ENCODE measurements at places on chromosomes 4 and X. TPM values are rescaled to one million over a fixed set of nuclear protein-coding genes. Genes with fewer than 3 reads are reported as not detected.

The RRH gene
- total RNA-seq = not detected

DNA sequence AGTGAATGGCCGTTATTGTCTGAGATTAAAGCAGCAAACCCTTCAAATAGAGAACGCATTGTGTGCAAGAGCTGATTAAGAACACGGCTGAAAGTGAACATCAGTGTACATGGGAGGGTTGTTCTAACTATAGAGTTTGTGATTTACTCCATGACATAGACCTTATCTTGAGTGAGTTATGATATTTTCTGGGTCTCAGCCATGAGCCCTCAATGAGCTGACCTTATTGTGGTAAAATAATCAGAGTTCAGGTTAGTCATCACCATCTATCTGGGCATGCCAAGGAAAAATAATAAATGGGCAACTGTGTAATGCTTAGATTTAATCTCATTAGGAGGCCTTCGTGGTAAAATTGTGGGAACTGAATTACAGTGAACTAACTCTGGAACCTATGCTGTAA is 33.2 kb upstream of the CLDN24 start:
- no peak for DNase-seq

- DNase-seq = no peak
Measured at GRCh38 chr4:142886566-142886965, 40.5 kb upstream of the INPP4B start.

GRCh38 chr4:58225460-58225859 is 1115.3 kb upstream of the IGFBP7 start:
- no peak for DNase-seq

The GAGE12F gene
- not detected for total RNA-seq

- DNase-seq = no peak
Measured at GRCh38 chr4:41976775-41977516, 4.6 kb upstream of the DCAF4L1 start.

DNA sequence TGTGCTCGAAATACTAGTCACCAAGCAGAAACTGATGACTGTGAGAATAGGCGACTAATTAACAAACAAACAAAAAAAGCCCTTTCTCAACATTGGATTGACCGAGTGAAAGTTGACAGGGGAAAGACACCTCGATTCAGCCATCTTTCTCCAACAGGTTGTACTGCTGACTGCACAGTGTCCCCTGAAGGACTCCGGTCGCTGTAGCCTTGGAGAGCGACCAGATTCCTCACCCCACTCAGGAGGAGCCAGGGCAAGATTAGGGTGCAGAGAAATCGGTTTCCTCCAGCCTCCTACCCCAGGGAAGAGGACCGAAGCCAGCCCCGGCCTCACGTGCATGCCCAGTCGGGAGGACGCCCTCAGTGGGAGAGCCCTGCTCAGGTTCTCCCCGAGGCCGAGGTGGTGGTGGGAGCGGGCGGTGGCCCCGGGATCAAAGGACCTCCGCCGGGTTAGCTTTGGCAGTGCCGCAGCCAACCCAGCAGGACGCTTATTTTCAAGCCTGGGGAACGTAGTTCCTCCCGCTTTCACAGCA is 1.1 kb upstream of the RAP1GDS1 start:
- peak; percentile 69 for DNase-seq

The ATG4A gene
- 26.8 TPM for total RNA-seq

- no peak for DNase-seq
Measured at GRCh38 chrX:55088795-55089489, at the start of gene PAGE2. TSS of gene PAGE2 (plus strand) at chrX:55089018. CDS start at chrX:55090021, 1,003 bp downstream.

DNA sequence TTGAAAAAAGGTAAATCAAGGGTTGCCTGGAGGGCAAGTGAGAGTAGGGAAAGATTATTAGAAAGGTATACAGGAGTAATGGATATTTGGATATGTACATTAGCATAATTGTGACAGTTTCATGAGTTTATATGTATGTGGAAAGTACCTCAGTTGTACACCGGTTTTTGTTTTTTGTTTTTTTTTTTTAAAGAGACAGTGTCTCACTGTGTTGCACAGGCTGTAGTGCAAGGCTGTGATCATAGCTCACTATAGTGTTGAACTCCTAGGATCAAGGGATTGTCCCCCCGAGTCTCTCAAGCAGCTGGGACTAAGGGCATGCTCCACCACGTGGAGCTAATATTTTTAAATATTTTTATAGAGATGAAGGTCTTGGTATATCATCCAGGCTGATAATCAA is 15.3 kb upstream of the HPGD start:
- DNase-seq = no peak

- DNase-seq = no peak
Measured at GRCh38 chr4:40227284-40227683, 30.5 kb downstream of the RHOH start.

The AMBN gene
- total RNA-seq = not detected

The CT45A10 gene
- total RNA-seq = not detected

GRCh38 chr4:138225477-138225876 is 16.7 kb downstream of the SLC7A11 start:
- DNase-seq = no peak

The MAD2L1 gene
- 1.1 TPM for total RNA-seq

DNA sequence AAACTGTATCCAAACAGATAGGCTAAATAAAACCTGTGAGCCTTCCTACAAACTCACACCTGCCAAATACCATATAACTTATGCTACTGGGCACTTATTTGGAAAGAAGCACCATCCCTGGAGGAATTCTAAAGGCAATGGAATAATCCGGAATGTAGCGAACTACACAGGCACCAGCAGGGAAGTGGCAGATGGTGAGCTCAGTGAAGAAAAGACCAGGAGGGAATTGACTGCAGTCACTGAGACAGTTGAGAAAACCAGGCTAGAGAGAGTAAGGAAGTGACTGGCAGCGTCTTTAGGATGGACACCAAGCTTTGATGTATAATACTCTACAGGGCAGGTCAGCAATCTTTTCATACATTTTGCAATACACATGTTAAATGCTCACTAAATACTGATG is 16.3 kb downstream of the NDNF start:
- no peak for DNase-seq

The CYTL1 gene
- total RNA-seq = 0.34 TPM

- DNase-seq = no peak
Measured at GRCh38 chrX:108131471-108131870, 39.9 kb downstream of the ATG4A start.

The MSANTD1 gene
- total RNA-seq = 0.87 TPM

DNA sequence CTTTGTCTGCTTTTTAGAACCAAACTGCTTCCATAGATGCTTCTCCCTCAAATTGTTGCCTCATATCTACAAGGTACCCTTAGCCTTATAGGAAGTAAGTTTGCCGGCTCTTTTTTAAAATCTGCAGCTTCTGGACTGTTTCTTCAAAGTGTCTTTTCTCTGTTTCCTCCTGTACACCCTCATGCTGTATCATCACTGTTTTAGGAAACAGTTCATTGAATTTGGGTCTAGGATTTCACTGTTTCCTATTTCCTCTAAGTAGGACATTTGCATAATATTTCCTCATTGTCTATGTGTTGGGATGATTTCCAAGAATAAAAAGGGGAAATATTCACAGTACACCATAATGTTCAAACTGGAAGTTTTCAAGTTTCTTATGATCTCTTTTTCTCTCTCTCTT is 43.0 kb downstream of the BANK1 start:
- DNase-seq = no peak

The EPGN gene
- total RNA-seq = not detected

DNA sequence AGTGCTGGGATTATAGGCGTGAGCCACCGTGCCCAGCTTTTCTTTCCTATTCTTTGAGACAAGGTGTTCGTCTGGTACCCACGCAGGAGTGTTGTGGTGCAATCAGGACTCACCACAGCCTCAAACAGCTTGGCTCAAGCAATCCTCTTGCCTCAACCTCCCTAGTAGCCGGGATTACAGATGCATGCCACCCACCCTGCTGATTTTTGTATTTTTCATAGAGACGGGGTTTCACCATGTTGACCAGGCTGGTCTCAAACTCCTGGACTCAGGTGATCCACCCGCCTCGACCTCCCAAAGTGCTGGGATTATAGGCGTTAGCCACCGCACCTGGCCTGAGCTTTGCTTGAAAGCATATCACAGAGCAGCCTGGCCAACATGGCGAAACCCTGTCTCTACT is 1.5 kb upstream of the CRLF2 start:
- DNase-seq = no peak

The C4orf36 gene
- total RNA-seq = 1.5 TPM

DNA sequence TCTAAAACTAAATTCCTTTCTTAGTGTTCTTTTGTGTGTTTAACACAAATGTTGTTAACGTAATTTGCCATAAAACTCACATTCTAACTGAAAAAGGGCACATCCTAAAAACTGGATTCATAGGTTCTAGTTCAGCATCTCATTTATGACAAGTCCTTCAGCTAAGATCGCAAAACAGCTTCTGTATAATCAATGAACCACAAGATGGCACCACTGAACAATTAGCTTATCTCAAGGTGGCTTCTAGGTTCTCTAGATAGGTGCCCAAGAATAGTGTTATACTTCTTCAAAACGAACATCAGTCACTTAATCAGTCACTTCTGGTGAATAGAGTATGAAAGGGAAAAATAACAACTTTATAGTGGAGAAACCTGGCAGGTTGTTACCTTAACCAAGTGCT is 54.3 kb downstream of the NRK start:
- DNase-seq = no peak

- DNase-seq = no peak
Measured at GRCh38 chr4:12244973-12245372, 816.3 kb upstream of the HS3ST1 start.

The DCAF8L2 gene
- not detected for total RNA-seq

The CT45A2 gene
- total RNA-seq = not detected

GRCh38 chr4:107094332-107094731 is 58.2 kb upstream of the DKK2 start:
- DNase-seq = no peak

DNA sequence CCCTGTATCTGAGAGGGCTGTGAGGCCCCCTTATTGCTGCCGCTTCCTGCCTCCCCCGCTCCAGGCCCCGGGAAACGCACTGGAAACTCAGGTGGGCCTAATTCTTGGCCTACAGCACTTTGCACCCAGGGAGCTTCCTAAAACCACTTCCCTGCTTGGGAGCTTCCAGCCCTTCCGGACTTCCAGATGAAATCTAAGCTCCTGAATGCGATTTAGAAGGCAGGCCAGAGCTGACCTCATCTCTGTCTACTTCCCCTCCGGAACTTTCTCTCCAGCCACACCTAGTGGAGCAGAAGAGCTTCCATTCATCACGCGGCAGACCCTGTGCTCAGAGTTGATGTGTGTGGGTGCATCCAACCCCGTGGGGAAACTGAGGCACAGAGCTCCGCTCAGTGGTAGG is 84.2 kb downstream of the SORCS2 start:
- no peak for DNase-seq

The TLR3 gene
- total RNA-seq = 1.0 TPM

The SPIN2B gene
- 6.5 TPM for total RNA-seq

DNA sequence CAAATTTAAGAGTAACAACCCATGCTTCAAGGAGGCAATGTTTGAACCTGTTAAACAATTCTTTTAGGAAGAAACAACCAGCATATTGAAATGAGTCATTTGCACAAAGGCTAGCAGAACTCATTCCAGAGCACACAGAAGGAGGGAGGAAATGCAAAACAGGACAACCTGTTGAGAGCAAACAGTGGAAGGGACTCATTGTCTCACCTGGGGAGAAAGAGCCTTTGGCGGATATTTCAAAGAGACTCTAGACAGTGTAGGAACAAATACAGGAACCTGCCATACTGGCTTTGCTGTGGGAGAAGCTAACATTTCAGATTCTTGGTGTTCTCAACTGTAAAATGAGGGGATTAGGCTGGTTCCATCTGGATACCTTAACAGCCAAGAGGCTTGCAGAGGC is 14.8 kb upstream of the RASGEF1B start:
- DNase-seq = no peak

- no peak for DNase-seq
Measured at GRCh38 chr4:110705440-110705782, 82.5 kb upstream of the PITX2 start.

DNA sequence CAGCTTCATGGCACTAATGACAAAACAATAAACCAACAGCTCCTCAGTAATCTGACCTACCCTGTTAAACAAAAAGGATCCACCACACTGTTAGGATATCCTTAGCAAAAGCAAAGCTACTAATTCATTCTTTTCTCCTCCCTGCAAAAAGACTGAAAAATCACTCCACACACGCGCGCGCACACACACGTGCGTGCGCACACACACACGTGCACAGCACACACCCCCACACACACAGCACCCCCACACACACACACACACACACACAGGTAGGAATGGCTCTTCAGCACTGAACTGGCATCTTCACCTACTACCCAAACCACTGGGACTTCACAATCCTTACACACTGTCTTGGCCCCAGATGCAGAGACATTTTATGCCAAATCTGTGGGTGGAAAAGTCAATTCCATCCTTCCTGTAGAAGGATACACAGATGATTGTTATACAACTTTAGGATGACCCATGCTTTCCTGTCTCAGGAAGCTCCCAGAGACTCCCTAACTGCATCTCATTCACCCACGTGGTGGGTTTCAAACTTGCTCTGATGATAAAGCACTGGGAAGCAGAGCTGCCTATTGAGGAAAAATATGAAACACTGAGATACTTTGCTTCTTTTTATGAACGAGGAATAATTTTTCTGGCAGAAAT is 102.5 kb downstream of the TSPAN5 start:
- DNase-seq = no peak

DNA sequence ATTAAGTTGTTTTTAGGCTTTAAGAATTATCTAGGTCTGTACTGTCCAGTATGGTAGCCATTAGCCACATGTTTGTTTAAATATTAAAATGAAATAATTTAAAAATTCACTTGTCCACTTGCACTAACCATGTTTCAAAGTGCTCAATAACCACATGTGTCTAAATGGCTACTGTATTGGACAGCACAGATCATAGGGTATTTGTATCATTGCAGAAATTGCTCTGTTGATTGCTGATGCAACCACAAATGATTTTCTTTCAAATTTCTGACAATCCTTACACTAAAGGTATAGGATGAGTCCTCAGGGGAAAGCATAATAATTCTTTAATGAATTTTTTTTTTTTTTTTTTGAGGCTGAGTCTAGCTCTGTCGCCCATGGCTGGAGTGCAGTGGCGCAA is 84.9 kb downstream of the KDM6A start:
- no peak for DNase-seq

- no peak for DNase-seq
Measured at GRCh38 chr4:126757219-126757618, 875.5 kb upstream of the INTU start.

- DNase-seq = no peak
Measured at GRCh38 chr4:53967986-53968385, 96.4 kb downstream of the CHIC2 start.

The GAGE1 gene
- not detected for total RNA-seq

DNA sequence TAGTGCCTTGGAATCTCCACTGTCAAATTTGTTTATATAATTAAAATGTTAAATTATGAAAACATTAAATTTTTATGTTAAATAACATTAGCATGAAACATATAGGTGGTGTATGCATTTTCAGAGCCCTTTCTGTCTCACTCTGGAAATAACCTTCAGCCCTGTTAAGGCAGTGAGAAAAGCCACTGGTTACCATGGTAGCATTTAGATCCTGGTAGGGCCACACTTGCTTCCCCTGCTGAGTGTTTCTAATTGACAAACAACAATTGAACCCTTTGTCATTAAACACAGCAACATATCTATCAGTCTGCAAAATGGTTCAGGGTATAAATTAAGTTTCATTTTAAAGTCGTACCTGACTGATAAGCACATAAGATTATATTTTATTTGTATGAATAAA is 63.5 kb downstream of the PDK3 start:
- no peak for DNase-seq

The FAM53A gene
- total RNA-seq = 1.3 TPM

Measured in psoas muscle (tissue), 8 donors.